ENCODE measurements at places on chromosomes 13 and 19. TPM values are rescaled to one million over a fixed set of nuclear protein-coding genes. Genes with fewer than 3 reads are reported as not detected.
A peak's percentile ranks its signal among the peaks of the same experiment; 100 is the strongest.

DNA sequence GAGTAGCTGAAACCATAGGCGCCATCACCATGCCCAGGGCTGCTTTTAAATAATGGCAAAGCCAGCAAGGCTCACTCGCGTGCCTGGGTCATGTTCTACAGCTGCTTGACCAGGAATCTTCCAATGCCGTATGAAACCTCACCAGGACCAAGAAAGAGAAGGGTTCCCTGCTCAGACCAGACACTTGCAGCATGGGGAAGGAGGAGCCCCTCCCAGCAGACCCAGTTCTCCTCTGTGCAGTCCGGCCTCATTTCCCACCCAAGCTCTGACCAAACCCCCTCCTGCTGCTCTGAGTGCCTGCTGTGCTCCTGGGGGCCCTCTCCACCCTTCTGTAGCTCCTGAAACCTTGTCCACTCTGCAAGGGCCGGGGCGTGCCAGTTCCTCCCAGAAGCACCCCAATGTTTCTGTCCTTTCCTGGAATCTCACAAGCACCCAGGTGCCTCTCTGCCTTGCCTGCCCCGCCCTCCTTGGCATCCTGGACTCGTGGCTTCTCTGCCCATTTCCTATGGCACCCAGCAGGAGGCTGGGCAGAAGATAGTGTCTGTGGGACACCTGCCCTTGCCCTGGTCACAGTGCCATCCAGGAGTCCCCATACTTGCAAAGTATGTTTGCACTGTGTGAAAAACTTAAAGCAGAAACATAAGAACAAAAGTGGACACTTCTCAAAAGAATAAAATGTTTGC is 6.8 kb upstream of the SLC7A9 start:
- H3K4me3 ChIP-seq = no peak overlapping the region
- no peak for DNase-seq
- no peaks in the 10 kb centered on the region for H3K27me3 ChIP-seq
- H3K4me1 ChIP-seq = no peaks in the 10 kb centered on the region
- no peaks in the 10 kb centered on the region for H3K36me3 ChIP-seq

DNA sequence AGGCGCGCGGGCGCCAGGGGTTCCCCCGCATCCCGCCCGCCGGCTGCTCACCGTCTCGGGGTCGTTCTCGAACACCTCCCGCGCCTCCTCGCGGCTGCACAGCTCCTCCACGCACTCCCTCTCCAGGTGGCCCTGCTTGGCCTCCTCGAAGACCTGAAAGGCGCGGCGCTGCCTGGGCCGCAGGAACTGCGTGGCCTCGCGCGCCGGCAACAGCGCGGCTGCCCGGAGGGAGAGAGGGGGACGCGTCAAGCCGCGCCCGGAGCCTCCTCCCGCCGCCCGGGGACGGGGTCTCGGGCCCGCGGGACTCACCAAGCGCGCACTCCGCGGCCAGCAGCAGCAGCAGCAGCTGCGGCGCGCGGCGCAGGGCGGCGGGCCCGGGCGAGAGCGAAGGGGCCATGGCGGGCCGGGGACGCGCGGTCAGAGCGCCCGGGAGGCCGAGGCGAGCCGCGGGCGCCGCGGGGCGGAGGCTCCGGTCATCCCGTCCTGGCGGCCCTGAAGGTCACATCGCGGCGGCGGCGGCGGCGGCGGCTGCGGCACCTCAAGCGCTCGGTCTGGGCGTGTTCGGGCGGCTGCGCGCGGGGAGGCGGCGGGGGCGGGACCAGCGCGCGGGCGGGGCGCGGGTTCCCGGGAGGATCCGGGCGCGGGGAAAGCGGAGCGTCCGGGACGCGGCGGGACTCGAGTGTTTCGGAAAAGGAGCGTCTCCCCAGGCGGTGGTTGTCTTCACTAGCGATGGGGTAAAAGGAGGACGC is at the start of gene GAS6:
GAS6 (minus strand) TSS at position 553 of the 749 bp plus-strand sequence; CDS start at position 397, 156 bp downstream.
- peak within 1 kb of the TSS; percentile 70 for H3K27ac ChIP-seq
- H3K4me3 ChIP-seq = peak within 1 kb of the TSS; percentile 57
- no peak for DNase-seq
- H3K27me3 ChIP-seq = no peaks in the 10 kb centered on the region
- no peaks in the 10 kb centered on the region for H3K36me3 ChIP-seq
- H3K4me1 ChIP-seq = peaks cover 39% of the 10 kb centered on the region

GRCh38 chr13:26112843-26113242 is 61.0 kb upstream of the SHISA2 start:
- H3K4me1 ChIP-seq = no peaks in the 10 kb centered on the region
- no peak overlapping the region for H3K4me3 ChIP-seq
- no peak for DNase-seq
- no peak overlapping the region for H3K27ac ChIP-seq
- H3K36me3 ChIP-seq = no peaks in the 10 kb centered on the region

The SMIM44 gene
- total RNA-seq = not detected

GRCh38 chr19:57682226-57682766 is 519 bp downstream of the ZNF551 start:
- peak overlapping the region; percentile 69 for H3K27ac ChIP-seq
- H3K36me3 ChIP-seq = peaks cover 12% of the 10 kb centered on the region
- H3K27me3 ChIP-seq = no peaks in the 10 kb centered on the region
- no peak for DNase-seq
- H3K4me1 ChIP-seq = no peaks in the 10 kb centered on the region
- peak overlapping the region; percentile 97 for H3K4me3 ChIP-seq

DNA sequence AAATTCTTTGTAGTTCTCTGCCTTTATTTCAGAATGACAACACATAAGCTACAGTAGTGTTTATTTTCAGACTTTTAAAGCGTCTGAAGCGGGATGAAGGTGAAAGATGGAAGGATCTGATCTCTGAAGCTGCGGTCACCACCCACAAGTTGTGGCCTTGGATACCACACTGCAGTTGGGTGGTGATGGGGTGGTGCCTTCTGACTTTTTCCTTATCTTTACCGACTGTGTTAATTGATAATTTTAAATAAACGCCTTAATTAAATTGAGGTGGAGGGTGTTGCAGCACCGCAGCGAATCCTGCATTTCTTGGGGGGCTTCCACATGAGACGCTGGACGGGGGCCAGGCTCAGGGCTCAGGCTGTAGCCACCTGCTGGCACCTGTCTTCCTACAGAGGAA is 1.3 kb downstream of the TFDP1 start:
- H3K27me3 ChIP-seq = no peaks in the 10 kb centered on the region
- H3K27ac ChIP-seq = peak overlapping the region; percentile 87
- H3K4me3 ChIP-seq = peak overlapping the region; percentile 71
- peaks cover 4% of the 10 kb centered on the region for H3K4me1 ChIP-seq
- DNase-seq = no peak

GRCh38 chr19:39410017-39410830 is 2.2 kb upstream of the PLEKHG2 start:
- peak; percentile 54 for DNase-seq
- no peaks in the 10 kb centered on the region for H3K27me3 ChIP-seq
- peaks cover 77% of the 10 kb centered on the region for H3K4me1 ChIP-seq
- peak overlapping the region; percentile 100 for H3K27ac ChIP-seq
- 0 out of 2 replicates have a peak, but pooled peaks cover 2% of the 10 kb centered on the region for H3K36me3 ChIP-seq
- peak overlapping the region; percentile 98 for H3K4me3 ChIP-seq

GRCh38 chr13:104796581-104796980 is 1730.4 kb upstream of the SLC10A2 start:
- DNase-seq = no peak
- no peaks in the 10 kb centered on the region for H3K36me3 ChIP-seq
- no peaks in the 10 kb centered on the region for H3K4me1 ChIP-seq

DNA sequence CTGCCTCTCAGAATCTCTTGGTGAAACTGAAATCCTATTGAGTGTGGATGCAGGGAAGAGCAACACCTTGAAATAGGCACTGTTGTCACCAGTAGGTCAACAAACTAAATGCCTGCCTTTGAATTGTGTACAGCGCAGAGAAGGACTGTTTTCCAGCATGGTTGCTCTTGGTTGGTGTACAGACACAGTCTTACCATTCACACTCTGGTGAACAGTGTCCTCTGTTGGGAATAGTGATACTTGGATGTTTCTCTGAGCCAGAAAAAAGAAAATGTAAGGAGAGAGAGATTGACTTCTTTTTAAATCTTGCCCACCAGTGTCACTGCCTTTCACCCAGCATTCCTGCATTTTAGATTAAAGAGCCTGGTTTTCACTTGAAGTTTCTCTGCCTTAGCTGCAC is 179.7 kb downstream of the STK24 start:
- no peak overlapping the region for H3K27ac ChIP-seq
- no peak overlapping the region for H3K4me3 ChIP-seq
- no peaks in the 10 kb centered on the region for H3K4me1 ChIP-seq
- H3K36me3 ChIP-seq = no peaks in the 10 kb centered on the region
- DNase-seq = no peak

DNA sequence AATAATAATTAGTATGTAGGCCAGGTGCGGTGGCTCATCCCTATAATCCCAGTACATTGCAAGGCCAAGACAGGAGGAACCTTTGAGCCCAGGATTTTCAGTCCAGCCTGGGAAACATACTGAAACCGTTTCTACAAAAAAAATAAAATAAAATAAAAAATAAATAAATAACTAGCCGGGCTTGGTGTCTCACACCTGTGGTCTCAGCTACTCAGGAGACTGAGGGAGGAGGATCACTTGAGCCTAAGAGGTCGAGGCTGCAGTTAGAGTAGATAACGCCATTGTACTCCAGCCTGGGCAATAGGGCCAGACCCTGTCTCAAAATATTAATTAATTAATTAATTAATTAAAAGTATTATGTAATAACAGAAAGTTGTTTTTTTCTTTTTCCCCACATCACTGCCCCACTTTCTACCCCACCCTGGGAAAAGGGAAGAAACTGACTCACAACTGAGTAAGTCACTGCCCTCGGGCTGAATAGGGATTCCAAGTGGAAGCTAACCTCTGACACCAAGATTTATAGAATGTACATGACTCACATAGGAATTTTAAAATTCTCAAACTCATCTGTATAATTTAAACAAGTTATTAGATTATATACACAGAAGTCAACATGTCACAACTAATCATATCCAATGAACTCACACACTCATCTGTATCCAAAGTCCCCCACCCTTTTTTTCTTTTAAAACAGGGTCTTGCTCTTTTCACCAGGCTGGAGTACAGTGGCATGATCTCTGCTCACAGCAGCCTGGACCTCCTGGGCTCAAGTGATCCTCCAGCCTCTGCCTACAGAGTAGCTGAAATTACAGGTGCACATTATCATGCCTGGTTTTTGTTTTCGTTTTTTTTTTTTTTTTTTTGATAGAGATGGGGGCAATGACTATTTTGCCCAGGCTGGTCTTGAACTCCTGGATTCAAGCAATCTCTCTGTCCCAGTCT is 12.5 kb downstream of the ZNF611 start:
- no peak overlapping the region for H3K27ac ChIP-seq
- no peaks in the 10 kb centered on the region for H3K36me3 ChIP-seq
- no peaks in the 10 kb centered on the region for H3K27me3 ChIP-seq
- DNase-seq = no peak
- no peaks in the 10 kb centered on the region for H3K4me1 ChIP-seq

GRCh38 chr13:22077764-22078163 is 406.9 kb downstream of the FGF9 start:
- no peak overlapping the region for H3K4me3 ChIP-seq
- DNase-seq = no peak
- H3K27me3 ChIP-seq = no peaks in the 10 kb centered on the region
- no peak overlapping the region for H3K27ac ChIP-seq

The ZNF610 gene
- not detected for total RNA-seq

The APOC1 gene
- total RNA-seq = 5.1 TPM

DNA sequence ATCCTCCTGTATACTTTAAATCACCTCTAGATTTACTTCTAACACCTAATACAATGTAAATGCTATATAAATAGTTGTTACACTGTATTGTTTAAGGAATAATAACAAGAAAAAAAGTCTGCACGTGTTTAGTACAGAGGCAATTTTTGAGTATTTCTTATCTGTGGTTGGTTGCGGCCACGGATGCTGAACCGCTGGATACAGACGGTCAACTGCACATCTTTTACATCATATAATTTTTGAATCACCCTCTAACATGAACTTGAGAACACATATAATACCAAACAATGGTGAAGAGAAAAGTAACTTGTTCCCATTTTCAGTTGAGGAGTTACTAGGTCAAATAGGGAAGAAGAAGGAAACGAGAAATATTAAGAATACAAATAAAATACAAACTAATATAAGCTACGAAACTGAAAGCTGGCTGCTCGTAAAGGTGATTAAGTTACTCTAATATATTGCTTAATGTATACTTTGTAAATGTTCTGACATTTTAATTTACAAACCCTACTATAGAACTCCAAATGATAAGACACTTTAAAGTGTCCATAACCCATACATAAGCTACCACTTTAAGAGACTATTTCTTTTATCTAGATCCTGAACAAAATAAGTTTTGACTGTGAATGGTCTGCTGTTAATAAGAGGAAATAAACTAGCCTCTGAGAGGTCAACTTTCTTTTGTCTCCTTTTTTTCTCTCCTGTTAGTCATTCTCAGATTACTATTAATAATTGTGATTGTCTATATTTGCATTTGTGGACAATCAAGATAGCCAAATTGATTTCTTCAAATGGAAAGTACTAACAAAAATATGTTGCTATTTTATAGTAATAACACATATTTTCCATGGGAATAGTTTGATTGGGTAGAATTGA is 457.4 kb downstream of the DIAPH3 start:
- no peak overlapping the region for H3K27ac ChIP-seq
- H3K4me1 ChIP-seq = no peaks in the 10 kb centered on the region
- DNase-seq = no peak
- H3K36me3 ChIP-seq = no peaks in the 10 kb centered on the region

- no peaks in the 10 kb centered on the region for H3K4me1 ChIP-seq
- no peak for DNase-seq
- H3K27ac ChIP-seq = no peak overlapping the region
- H3K36me3 ChIP-seq = no peaks in the 10 kb centered on the region
These were observed 103.1 kb downstream of the ITGBL1 start for GRCh38 chr13:101555610-101556009.

GRCh38 chr19:6417713-6418561 is 6.7 kb downstream of the KHSRP start:
- H3K27ac ChIP-seq = no peak overlapping the region
- no peaks in the 10 kb centered on the region for H3K4me1 ChIP-seq
- no peak overlapping the region for H3K4me3 ChIP-seq
- peaks cover 77% of the 10 kb centered on the region for H3K36me3 ChIP-seq
- DNase-seq = no peak

- H3K27ac ChIP-seq = no peak overlapping the region
- peak; percentile 15 for DNase-seq
- no peaks in the 10 kb centered on the region for H3K27me3 ChIP-seq
- no peak overlapping the region for H3K4me3 ChIP-seq
- H3K36me3 ChIP-seq = no peaks in the 10 kb centered on the region
- no peaks in the 10 kb centered on the region for H3K4me1 ChIP-seq
These were observed 28.4 kb downstream of the TMTC4 start for GRCh38 chr13:100646030-100646673.

DNA sequence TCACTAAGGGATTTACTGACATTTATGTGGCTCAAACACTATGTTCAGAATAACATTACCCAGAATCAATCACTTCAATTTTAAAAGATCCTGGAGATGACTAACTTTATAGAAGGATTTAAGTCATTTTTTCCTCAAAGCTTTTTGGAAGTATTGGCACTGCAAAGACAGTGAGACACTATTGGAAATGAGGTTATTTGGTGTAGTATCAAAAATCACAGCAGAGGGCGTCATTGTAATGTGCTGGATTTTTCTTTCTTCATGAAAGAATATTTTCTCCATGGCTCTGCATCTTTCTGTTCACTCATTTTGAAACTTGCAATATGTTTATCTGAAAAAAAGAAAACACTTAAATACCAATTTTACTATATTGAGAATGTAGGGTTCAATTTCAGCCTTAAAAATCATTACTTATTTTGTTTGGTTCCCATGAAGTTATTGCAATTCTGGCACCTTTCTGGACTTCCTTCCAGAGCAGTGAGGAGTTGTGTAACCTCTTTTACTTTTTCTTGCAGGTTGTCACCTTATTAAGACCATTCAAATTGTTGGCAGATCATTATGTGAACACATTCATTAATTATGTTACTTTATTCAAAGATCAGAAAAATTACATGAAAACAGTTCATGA is 3.7 kb upstream of the CSNK1A1L start:
- no peak for DNase-seq
- H3K4me3 ChIP-seq = no peak overlapping the region
- no peaks in the 10 kb centered on the region for H3K36me3 ChIP-seq
- no peak overlapping the region for H3K27ac ChIP-seq
- H3K4me1 ChIP-seq = no peaks in the 10 kb centered on the region

The TMEM255B gene
- total RNA-seq = 7.7 TPM

The FOSB gene
- total RNA-seq = 12.6 TPM

The KCNK6 gene
- total RNA-seq = 11.0 TPM
